ENCODE measurements at places on chromosomes 16 and 17.
A peak's percentile ranks its signal among the peaks of the same experiment; 100 is the strongest.

GRCh38 chr17:37774504-37774903 is 29.6 kb upstream of the HNF1B start:
- DNase-seq = no peak

- no peak for DNase-seq
These were observed 6.3 kb upstream of the ZCCHC14 start for GRCh38 chr16:87499189-87499486.

GRCh38 chr16:22052980-22053379 is 39.4 kb upstream of the VWA3A start:
- DNase-seq = no peak

GRCh38 chr16:8108991-8109509 is 481.3 kb downstream of the TMEM114 start:
- DNase-seq = no peak

GRCh38 chr17:31609331-31609730 is 217.9 kb downstream of the RAB11FIP4 start:
- DNase-seq = no peak

GRCh38 chr17:78313735-78314648 is 45.9 kb downstream of the SOCS3 start:
- peak; percentile 56 for DNase-seq

DNA sequence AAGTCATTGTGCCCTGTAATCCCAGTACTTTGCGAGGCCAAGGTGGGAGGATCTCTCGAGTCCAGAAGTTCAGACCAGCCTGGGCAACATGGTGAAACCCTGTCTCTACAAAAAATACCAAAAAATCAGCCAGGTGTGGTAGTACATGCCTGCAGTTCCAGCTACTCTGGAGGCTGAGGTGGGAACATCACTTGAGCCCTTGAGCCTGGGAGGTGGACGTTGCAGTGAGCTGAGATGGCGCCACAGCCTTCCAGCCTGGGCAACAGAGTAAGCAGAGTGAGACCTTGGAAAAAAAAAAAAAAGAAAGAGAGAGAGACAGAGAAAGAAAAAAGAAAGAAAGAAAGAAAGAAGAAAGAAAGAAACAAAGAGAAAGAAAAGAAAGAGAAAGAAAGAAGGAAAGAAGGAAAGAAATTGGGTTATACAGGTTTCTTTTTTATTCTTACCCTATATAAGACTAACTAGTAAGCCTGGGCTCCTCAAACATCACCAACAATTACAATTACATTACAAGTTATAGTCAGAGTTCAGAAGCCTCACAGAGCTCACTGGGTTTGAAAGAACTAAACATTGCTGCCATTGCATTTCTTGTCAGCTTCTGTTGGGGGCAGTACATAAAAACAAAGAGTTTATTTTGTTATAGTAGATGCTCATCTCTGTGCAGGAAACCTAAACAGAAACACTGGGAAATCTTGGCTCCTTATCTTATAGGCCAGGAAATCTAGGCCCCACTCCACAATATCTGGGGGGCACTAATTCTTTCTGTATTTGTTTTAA is 6.7 kb upstream of the ABCA9 start:
- no peak for DNase-seq

- DNase-seq = peak; percentile 30
These were observed 673 bp upstream of the CHD9 start for GRCh38 chr16:53053967-53054669.

- no peak for DNase-seq
These were observed 4.1 kb upstream of the SNTB2 start for GRCh38 chr16:69182730-69183416.

DNA sequence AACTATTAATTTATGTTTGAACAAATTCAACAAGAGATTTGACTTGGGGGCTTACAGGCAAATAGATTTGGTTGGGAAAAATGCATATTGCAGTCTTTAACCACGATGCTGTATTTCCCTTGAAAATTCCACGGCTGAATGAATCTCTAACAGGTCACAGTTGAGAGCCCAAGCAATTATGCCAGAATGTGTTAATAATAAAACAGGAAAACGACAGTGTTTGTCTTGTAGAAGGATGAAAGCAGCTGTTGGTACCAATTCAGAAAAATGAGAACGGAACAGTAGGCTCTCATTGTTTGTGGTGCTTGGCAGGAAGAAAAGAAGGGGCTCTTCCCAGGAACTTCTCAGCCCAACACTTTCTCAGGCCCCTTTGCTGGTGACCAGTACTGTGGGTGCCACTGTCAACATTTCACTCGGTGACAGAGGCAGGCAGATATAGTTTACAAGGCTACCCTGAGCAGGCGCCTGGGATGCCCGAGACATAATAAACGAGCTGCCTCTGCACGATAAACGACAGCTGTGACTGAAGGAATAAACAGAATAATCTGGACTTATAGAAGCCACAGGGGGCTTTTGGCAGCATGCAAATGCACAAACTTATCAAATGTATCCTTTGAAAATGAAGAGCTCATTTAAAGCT is 387.1 kb downstream of the HS3ST4 start:
- no peak for DNase-seq

GRCh38 chr17:8695241-8695640 is 49.4 kb downstream of the CCDC42 start:
- no peak for DNase-seq

GRCh38 chr16:23580391-23580790 is 15.7 kb downstream of the NDUFAB1 start:
- DNase-seq = no peak

GRCh38 chr17:27496437-27496943 is 40.2 kb downstream of the KSR1 start:
- no peak for DNase-seq

DNA sequence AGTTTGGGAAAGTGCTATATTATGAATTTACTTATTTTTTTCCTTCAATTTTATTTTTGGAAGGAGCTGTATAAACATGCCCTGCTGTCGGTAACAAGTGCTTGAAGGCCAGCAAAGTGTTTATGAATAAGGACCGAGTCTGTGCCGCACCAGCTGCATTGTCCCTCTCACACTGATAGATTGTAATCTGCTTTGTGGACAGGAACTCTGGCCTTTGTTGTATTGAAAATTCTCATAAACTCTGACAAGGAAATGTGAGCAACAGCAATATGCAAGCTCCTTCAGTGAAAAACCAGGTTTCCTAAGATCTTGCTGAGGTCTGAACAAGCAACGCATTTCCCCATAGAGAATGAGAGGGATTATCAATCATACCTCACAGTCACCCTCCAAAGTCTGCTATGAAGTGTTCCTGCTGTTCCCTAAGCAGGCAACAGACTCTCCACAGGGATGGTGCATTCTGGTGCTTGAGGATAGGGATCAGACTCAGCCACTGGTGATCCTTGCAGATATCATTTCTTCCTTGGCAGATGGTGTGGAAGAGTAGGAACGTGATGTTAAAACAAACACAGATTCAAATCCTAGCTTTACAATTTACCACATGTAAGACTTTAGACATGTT is 109.6 kb downstream of the KCNJ2 start:
- DNase-seq = no peak

- DNase-seq = no peak
These were observed 318.0 kb downstream of the BCAS3 start for GRCh38 chr17:60995680-60996079.

GRCh38 chr16:28538733-28539596 is at the start of gene NUPR1:
NUPR1 (minus strand) TSS chr16:28538974; CDS start chr16:28538907, 67 bp downstream.
- DNase-seq = no peak

GRCh38 chr17:66782851-66783250 is 52.1 kb upstream of the CACNG5 start:
- DNase-seq = no peak

- no peak for DNase-seq
These were observed 12.0 kb downstream of the EEF2K start for GRCh38 chr16:22217890-22218730.

- DNase-seq = no peak
These were observed 75.3 kb upstream of the TBC1D3K start for GRCh38 chr17:37848690-37849616.

- DNase-seq = no peak
These were observed 9.6 kb downstream of the CYB5B start for GRCh38 chr16:69434066-69434465.

DNA sequence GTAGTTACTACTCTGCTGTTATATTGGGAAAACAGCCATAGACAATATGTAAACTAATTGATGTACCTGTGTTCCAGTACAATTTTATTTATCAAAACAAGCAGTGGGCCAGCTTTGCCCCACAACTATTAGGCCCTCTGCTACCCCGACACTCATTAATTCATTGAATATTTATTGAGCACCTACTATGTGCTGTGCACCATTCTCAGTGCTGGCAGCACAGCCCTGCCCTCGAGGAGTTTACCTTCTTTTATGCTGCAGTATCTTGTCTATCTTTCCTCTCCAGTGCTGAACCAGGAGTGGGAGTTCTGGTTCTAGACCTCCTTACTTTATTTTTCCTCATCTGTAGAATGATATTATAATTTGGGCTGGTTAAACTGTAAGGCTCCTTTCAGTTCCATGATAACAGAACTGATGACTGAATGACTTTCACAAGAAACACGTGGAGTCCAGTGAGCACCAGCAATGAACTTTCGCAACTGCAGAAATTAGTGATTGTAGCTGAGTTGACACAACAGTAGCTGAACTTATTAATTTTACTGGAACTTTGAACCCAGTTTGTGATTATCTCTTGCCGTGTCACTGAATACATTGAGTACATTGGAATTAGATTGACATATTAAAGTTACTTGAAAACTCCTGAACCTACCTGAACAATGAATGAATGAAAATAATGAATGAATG is 2.4 kb downstream of the GOSR2 start:
- no peak for DNase-seq

DNA sequence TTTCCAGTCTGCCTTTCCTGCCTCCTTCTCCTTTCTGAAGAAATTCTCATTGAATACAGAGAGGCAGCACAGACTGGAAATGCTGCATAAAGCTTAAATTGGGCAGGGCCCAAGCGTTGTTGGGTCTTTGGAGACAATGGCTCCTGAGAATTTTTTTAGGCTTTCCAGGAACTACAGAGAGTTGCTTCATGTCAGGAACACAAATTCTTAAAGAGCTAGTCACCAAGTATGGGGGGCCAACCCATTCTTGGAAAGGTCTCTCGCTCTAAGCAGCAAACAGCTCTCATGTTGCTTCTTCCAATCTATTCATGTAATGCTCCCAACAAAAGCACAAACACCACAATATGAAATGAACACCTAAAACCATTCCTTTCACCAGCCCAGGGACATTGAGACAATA is 6.9 kb downstream of the HNF1B start:
- no peak for DNase-seq

DNA sequence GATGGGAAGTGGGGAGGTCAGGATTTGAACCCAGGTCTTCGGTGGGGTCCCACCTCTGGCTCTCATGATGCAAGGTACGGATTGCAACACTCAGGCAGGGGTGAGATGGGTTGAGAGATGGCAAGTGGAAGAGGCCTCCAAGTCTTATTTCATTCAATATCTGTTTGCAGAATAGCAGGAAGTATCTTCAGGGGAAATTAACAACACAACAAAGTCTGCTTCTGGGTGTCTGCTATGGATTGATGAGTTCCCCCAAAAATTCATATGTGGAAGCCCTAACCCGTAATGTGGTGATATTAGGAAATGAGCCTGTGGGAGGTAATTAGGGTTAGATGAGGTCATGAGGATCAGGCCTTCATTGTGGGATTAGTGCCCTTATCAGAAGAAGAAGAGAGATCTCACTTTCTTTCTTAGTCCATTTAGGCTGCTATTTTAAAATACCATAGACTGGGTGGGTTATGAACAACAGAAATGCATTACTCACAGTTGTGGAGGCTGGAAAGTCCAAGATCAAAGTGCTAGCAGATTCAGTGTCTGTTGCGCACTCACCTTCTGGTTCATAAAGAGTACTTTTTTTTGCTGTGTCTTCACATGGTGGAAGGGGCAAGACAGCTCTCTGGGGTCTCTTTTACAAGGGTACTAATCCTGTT is 4.4 kb upstream of the CD300H start:
- no peak for DNase-seq

- DNase-seq = no peak
These were observed 55.6 kb downstream of the TMC6 start for GRCh38 chr17:78072961-78073360.

- DNase-seq = no peak
These were observed 2.8 kb upstream of the IL21R start for GRCh38 chr16:27398894-27399853.

GRCh38 chr17:65892912-65893377 is 299.0 kb downstream of the CEP112 start:
- DNase-seq = no peak

GRCh38 chr17:68599091-68599490 is 2.1 kb downstream of the FAM20A start:
- no peak for DNase-seq

- no peak for DNase-seq
These were observed 83.9 kb upstream of the IRX5 start for GRCh38 chr16:54846766-54847165.

GRCh38 chr17:66576473-66576872 is 258.4 kb upstream of the CACNG5 start:
- no peak for DNase-seq

GRCh38 chr16:81808933-81809480 is 29.9 kb downstream of the PLCG2 start:
- DNase-seq = no peak

All from activated naive CD4-positive, alpha-beta T cell treated with anti-CD3 and anti-CD28 coated beads, Interleukin-2, amount 50 U/mL, for 16 hours (primary cell).